ENCODE measurements at places on chromosomes 12 and 14. TPM values are rescaled to one million over a fixed set of nuclear protein-coding genes. Genes with fewer than 3 reads are reported as not detected.

The APPL2 gene
- 69.0 TPM for polyA plus RNA-seq

The HOXC12 gene
- not detected for polyA plus RNA-seq

The VDR gene
- polyA plus RNA-seq: 3.0 TPM

The PMCH gene
- 1.0 TPM for polyA plus RNA-seq

The PTPRR gene
- polyA plus RNA-seq: 0.59 TPM

The TSPAN11 gene
- 6.3 TPM for polyA plus RNA-seq

The ANKRD13A gene
- polyA plus RNA-seq: 33.7 TPM

The SLC24A4 gene
- 0.19 TPM for polyA plus RNA-seq

The LRR1 gene
- polyA plus RNA-seq: 12.6 TPM

The ART4 gene
- polyA plus RNA-seq: 0.16 TPM

The RTL1 gene
- 0.13 TPM for polyA plus RNA-seq

The GON7 gene
- 19.5 TPM for polyA plus RNA-seq

The ITPK1 gene
- 33.6 TPM for polyA plus RNA-seq

The CCDC175 gene
- polyA plus RNA-seq: 0.60 TPM

The TAS2R9 gene
- polyA plus RNA-seq: not detected

The CTDSP2 gene
- 261 TPM for polyA plus RNA-seq

The NKX2-1 gene
- not detected for polyA plus RNA-seq

All from renal pelvis (tissue), 12 donors.